ENCODE measurements at places on chromosomes 6 and 20. TPM values are rescaled to one million over a fixed set of nuclear protein-coding genes. Genes with fewer than 3 reads are reported as not detected.

GRCh38 chr6:1569377-1569776, 40.3 kb upstream of the FOXC1 start:
- no peak for DNase-seq

- no peak for DNase-seq
These were observed 550 bp downstream of the PLAGL2 start for GRCh38 chr20:32206760-32207625.

- DNase-seq = no peak
These were observed 6.5 kb downstream of the RNF144B start for GRCh38 chr6:18393698-18394097.

DNA sequence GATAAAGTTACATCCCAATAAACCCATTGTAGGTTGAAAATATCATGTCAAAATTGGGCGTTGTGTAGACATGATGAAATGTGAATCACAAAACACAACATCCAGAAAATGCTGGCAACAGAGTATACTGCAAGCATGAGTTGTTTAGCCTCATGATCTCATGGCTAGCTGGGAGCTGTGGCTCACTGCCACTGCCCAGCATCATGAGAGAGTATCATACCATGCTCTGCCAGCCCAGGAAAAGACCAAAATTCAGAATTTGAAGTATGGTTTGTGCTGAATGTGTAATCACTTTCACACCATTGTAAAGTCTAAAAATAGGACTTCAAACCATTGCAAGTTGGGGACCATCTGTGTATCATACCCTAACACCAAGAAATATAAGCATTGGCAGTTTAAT, 45.2 kb upstream of the SMAP1 start:
- DNase-seq = no peak

VPS16 gene
- 47.7 TPM for total RNA-seq

MLN gene
- total RNA-seq = not detected

DNA sequence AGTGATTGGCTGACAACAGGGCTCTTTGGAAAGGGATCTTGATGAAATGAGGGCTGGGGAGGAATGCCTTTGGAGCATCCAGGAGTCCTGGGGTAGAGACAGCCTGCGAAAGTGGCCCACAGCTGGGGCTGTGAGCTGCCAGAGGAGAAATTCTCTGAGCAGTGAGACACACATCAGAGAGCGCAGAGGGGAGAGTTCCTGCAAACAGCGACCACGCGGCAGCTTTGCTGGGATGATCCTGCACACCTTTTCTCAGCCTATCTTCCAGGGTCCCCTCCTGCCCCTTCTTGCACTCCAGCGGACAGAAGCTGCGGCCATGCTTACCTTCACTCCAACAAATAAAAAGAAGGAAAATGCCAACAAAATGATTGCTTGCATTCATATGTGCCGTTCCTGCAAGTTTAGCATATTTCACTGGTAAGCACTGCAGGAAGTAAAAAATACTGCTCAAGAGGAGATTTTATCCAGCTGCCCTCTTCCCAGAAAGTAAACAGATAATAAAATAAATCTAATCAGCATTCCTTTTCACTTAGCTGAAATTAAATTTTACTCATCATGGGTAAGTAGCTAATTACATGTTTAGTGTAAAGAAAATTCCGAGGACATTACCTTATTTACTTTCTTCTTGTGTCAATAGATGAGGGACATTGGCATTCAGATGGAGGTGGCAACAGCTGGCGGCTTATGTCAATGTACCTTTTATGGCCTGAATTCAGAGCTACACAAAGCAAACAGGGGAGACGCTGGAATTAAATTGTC, 339.9 kb upstream of the ARID1B start:
- DNase-seq = no peak

- DNase-seq = no peak
These were observed 38.0 kb downstream of the PHIP start for GRCh38 chr6:79040083-79040482.

GNMT gene
- total RNA-seq = 1.2 TPM

DPPA5 gene
- not detected for total RNA-seq

- no peak for DNase-seq
These were observed 44.7 kb upstream of the GRM4 start for GRCh38 chr6:34190504-34191122.

- no peak for DNase-seq
These were observed 626.6 kb upstream of the CITED2 start for GRCh38 chr6:140001005-140001404.
